ENCODE measurements at places on chromosomes 12 and 14.

- DNase-seq, result no peak
Observed at GRCh38 chr14:29123017-29123416, 356.4 kb downstream of the FOXG1 start.

- no peak for DNase-seq
Observed at GRCh38 chr12:66879409-66879808, 200.5 kb upstream of the GRIP1 start.

DNA sequence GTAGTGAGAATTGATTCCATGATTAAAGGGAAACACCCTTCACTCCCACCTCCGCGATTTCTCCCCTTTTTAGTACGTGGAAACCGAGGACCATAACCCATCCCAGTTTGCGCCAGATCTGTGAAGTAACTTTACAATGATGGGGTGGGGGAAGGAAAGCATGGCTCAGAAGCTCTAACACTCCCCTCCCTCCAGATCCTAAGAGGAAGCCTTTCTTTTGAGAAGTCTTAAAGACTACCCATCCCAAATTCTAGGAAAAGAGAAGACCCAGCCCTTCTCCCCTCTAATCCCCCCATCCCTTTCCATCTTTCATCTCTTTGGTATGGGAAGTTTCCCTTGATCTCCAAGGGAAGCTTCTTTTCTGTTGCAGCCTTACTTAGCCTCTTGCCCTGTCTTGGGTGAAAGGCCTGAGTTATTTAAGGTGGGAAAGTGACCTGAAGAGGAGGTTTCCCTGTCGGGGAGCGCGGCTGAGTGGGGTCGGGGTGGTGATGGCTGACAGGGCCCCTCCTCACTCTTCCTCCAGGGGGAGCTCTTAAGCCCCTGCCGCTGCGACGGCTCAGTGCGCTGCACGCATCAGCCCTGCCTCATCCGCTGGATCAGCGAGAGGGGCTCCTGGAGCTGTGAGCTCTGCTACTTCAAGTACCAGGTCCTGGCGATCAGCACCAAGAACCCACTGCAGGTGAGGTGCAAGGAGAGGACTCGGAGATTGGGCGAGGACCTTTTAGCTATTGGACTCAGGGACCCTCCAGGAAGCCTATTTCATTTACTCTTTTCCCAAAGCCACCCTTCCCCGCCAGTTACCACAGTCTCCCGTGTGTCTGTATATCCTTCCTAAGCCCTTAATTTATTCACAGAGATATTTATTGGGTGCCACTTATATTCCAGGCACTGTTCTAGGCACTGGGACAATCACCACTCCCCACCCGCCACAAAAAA lies 1.8 kb downstream of the MARCHF9 start:
- no peak for DNase-seq

DNA sequence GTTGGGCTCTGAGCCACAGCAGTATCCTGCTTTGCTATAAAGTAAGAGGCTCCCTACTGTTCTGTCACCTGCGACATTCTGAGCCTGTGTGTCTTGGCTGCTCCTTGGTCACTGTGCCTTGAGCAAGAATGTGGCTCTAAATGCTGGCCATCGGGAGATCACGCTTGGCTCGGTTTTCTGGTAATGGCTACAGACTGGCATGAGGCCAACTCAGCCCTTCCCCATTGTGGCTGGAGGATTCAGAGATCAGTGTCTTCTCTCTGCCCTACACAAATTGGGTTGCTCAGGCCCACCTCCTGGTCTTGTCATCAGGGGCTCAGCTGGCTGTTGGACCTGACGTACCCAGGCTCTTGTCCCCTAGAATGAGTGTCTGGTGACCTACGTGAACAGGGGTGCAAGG lies 94.5 kb downstream of the PLXNC1 start:
- no peak for DNase-seq

DNA sequence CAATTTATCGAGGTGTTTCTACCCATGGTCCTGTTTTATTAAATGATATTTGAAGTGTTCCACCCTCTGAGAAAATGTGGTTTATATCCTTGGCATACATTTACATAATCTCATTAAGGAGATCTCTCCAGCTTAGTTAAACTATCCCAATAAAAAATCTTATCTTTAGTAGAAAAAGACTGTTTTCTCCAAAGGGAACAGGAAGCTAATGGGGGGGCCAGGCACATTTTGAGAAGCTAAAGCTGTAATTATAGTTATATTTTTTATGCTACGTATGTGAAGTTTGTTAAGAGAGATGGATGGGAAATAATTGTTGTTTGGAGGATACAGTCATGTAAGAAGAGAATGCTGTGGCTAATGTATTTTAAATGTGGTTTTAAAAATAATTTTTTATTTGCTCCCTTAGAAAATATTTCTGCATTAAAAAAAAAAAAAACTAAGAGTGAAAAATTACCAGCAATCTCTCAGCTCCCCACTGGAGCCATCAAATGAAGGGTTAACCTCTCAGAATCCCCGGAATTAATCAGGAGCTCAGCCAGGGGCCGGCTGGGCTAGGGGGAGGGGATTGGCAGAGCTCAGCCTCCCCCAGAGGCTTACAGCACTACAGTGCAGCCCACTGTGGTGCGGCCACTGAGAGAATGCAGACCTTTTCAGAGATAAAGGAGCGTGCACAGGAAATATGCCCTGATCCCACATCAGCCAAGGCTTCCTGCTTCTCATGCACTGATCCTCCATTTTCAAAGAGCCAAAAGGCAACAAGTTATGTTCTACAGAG lies 185.8 kb downstream of the EGLN3 start:
- DNase-seq, result peak; percentile 65

- DNase-seq, result no peak
Observed at GRCh38 chr12:7788294-7788660, 925 bp upstream of the NANOG start.

DNA sequence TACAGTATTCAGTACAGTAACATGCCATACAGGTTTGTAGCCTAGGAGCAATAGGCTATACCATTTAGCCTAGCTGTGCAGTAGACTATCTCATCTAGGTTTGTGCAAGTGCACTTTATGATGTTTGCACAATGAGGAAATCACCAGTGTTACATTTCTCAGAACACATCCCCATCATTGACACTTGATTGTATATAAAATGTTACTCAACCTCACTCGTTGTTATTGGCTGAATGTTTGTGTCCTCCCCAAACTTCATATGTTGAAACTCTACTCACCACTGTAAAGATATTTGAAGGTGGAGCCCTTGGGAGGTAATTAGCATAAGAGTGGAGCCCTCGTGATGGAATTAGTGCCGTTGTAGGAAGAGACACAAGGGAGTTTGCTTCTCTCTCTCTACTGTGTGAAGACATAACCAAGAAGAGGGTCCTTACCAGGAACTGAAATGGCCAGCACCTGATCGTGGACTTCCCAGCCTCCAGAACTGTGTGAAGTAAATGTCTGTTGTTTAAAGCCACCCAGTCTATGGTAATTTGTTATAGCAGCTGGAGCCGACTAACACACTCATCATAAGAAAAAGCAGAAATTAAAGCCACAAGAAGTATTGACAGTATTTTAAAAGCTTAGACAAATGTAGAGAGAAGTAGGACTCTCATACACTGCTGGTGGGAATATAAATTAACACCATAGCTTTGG lies 3.2 kb upstream of the MED13L start:
- DNase-seq, result no peak

GRCh38 chr12:79973801-79974200 lies 38.9 kb upstream of the PPP1R12A start:
- no peak for DNase-seq

DNA sequence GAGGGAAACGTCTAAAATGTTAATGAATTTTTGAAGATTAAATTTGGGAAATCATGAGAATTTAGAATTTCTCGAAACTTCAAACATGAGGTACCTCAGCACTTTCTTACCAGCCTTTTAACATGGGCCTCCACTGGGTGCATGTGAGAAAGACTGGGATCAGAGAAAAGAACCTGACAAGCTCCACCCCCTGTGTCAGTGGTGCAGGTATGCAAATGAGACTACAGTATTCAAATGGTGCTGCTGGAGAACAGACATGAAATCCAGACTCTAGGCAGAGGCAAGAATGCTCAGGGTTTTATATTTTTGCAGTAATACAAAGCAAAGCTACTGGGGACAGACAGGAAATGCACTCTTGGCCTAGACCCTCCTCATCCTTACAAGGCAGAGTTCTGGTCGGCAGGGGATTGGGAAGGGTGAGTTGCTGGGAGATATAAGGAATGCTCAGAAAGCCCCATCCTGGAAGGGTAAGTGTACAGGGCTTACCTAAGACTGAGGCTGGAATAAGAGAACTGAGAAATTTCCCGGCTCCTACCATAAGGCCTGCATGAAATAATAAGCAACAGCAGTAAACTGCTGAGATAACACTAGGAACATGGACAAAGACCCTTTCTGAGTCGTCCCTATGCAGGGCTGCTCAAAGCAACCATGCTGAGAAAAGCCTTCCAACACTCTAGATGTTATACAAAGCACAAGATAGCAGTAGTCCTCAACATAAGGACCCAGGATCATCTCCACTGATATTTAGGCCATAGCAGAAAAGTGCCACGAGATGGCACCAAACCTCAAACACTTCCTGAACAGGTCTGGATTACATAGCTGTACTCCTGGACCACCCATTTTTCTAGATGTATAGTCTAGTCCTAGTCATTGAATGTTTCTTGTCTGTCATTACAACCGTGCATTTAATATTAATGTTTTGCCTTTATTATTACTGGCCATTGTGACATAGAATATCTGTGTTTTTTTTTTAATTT lies 260.8 kb downstream of the RASSF9 start:
- peak; percentile 71 for DNase-seq

DNA sequence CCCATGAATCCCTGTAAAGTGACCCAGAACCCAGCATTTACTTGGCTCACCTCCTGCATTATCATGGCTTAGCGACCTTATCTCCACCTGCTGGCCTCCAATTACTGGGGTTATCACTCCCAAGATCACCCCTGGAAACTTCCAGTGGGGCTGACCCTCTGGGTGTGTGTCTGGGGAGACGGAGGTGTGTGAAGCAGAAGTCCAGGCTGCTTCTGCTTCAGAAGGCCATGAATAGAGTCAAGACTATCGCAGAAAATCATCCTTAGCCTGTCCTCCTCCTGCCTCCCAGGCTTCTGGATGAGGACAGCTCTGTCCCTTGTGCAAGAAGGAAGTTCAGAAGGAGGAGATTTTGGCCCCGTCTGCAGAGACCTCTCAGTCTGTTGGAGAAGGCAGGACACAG lies 408 bp upstream of the KRT72 start:
- DNase-seq, result no peak

DNA sequence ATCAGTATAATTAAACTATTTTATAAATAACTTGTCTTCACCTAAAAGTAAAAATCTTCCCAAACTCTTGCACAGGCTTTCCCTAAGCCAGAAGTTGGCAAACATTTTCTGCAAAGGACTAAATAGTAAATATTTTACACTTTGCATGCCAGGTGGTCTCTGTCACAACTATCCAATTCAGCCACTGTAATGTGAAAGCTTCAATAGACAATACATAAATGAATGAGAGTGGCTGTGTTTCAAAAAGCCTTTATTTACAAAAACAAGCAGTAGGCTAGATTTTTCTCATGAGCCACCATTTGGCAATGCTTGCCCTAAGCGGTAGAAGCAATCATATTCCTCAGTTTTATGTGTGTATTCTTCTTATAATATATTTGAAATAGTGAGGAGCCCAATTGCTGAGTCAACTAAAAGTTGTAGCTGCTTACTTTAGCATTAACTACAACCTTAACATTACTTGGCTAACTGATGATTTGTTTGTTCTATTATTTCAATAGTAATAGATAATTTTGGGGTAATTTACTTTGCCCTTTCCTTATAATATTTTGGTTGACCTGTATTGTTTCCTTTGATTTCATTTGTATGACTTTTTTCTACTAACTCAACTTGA lies 236.0 kb upstream of the SYT1 start:
- no peak for DNase-seq

All from fibroblast of skin of scalp (primary cell).